ENCODE measurements at places on chromosomes 7 and 10.

- DNase-seq = no peak
These were observed 133.2 kb upstream of the IGFBP3 start for GRCh38 chr7:46054272-46054671.

GRCh38 chr7:151895008-151895630 is 18.2 kb upstream of the PRKAG2 start:
- DNase-seq = no peak

GRCh38 chr7:26156451-26157420 is 4.7 kb downstream of the NFE2L3 start:
- no peak for DNase-seq

DNA sequence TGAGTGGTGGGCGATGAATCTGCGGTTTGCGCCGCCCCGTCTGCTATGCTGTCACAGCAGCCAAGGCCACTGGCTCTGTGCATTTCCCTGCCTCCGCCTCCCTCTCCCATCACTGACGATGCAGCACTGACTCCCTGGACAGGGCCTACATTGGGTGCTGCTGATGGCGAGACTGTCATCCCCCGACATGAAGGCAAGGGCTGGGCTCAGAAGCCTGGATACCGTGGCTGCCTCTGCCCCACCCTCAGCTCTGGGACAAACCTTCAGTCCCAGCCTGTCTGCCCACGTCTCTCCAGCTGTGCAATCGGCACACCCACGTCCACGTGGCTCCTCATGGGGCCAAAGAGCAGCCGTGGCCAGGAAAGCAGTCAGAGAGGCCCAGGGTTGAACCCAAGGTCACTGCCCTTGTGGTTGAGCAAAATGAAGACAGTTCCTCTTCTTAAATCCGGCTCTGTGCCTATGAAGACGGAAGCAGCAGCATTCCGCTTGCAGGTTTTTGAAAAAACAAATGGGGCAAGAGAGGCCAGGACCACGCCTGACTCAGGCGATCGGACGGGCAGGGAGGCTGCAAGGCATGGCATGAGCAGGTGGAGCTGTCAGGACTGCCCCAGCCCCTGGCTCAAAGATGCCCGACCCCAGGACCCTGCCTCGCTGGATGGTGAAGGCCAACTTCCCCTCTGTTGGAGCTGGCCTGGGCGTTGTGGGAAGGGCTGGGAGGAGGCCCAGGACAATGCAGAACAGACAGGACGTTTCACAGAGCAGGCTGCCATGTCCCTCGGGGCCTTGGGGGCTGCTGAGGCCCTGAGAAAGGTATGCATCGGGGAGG is 517.5 kb downstream of the DNAJB6 start:
- no peak for DNase-seq

DNA sequence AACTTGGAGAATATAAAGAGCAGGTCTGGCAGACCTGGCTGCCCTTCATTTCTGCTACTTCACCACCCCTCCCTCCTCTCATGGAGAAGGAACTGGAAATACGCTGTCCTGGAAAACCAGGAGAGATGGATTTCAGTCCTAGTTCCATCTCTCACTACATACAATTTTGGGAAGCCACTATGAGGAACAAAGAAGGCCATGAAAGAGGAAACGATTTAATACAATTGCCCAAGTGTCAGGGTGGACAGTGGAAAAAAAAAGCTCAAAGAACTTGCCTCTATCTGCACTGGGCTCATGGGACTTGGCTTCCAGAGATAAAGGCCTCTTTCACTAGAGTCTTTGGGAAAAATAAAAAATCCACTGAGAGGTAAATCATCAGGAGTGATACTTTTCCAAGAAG is 561.7 kb downstream of the KCNMA1 start:
- no peak for DNase-seq

- DNase-seq = no peak
These were observed 92.3 kb downstream of the CTNNA3 start for GRCh38 chr10:67603701-67604100.

DNA sequence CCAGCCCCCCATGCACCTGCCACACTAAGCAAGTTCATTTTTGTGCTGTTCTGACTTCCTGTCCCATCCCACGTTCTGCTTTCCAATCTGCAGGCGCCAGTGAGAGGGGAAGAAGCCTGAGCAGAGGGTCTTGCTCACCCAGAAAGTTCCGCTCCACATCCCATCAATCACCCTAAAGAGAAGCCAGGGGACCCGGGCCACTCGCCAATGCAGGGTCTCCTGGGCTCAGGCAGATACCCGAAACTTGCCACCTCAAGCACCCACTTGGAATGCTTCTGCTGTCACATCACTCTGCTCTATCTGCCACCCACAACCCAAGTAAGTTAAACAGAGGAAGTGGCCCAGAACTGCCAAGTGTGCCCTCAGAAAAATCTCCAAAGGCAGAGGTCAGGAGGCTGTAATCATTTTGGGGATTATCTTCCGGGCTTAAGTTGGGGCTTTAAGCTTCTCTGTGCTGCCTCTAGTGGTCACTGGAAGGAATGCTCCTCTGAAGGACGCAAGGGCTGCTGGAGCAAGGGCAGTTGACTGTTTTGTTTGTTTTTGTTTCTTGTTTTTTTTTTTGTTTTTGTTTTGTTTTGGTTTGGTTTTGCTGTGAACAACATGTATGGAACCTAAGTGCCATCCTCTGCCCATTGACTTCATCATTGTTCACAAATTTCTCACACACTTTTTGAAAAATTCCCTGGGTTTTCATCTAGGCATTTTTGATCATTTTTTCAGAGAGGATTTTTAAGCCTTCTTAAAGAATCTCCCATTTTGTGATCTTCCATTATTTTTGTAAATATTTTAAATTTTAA is 25.5 kb downstream of the PRR15 start:
- peak; percentile 71 for DNase-seq

DNA sequence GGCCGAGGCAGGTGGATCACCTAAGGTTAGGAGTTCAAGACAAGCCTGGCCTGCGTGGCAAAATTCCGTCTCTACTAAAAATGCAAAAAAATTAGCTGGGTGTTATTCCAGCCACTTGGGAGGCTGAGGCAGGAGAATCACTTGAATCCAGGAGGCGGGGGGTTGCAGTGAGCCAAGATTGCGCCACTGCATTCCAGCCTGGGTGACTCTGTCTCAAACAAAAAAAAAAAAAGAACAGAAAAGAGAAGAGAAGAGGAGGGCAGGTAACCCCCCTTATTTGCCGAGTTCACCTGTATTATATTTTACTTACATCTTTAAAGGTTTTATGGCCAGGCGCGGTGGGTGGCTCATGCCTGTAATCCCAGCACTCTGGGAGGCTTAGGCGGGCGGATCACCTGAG is 91.7 kb downstream of the RNF216 start:
- DNase-seq = no peak

DNA sequence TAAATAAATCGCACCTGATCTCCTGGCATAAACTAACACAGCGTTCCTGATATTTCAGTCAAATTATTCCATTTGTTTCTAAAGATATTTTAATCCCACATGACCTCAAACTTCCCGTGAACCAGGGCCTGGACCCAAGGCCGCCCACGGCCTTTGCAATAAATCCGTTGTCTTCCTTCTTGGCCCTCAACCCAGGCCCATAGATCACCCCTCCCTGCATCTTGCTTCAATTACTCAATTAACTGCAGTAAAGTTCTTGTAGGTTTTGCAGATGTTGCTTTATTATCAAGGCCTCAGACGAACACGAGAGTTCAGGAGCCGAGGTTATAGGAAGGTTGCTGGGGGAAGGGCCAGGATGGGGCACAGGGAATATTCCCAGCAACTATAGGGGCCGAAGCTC is 249.4 kb downstream of the RAB11FIP2 start:
- no peak for DNase-seq

- DNase-seq = no peak
These were observed 132.2 kb upstream of the YAE1 start for GRCh38 chr7:39434012-39434411.

DNA sequence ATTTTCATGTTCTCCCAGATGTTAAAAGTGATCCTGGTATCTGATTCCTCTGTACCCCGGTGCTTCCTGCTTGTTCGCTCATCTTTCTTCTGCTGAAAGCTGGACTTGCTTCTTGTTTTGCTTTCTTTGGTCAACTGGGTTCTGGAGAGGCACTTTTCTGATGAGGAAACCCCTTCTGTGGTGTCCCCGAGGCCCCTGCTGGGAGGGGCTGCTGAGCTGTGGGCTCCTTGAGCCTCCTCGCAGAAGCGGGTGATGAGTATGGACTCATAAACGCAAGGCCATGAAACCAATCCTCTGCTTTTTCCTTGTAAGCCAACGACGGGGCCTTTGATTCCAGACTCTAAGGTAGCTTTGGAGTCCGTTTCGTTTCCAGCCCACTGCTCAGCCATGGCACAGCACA is 7.8 kb downstream of the WIPI2 start:
- no peak for DNase-seq

DNA sequence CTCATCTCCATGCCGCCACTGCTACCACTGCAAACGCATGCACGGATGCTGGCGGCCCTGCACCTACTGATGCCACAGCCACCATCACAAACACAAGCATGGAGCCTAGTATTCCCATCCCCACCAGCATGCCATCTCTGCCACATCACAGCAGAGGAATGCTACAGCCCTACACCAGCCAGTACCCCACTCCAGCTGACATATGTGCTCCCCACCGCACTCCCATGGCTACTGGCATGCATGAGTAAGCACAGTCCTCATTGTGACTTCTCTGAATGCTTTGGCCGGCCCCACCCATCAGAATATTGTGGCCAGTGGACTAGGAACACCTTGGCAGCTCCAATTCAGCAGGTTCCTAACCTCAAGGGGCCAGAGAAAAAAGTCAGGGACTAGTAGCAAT is 705.5 kb downstream of the POM121L12 start:
- DNase-seq = no peak

- DNase-seq = no peak
These were observed 12.3 kb downstream of the DDIT4 start for GRCh38 chr10:72285972-72286521.

DNA sequence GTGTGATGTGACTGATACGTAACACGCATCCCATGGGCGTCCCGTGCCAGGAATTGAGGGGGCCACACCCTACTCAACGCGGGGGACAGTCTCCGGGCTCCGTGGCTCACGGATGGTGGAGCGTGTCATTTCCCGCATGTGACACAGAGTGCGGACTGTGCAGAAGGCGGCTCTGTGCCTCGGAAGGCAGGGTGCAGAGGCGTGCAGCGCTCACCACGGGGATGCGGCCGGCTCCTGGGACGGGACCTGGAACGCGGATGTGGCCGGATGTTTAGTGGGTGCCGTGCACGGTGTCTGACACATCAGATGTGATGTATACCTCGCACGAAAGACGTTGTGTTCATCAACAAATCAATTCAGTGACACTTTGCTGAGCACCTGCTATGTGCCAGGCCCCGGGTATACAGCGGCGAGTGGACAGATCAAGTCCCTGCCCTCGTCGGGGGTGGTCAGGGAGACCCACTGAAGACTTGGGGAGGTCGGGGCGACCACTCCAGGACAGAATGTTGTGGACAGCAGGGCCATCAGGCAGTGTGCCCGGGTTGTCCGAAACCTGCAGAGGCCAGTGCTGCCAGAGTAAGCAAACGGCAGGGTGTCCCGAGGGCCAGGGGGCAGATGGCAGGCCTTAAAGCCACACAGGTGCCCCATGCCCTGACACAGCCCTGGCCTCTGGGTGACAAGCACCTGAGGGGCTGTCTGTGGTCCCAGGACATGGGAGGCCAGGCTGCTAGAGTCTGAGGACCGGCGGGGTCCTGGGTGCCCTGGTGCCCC is 38.1 kb downstream of the MICALL2 start:
- DNase-seq = no peak

DNA sequence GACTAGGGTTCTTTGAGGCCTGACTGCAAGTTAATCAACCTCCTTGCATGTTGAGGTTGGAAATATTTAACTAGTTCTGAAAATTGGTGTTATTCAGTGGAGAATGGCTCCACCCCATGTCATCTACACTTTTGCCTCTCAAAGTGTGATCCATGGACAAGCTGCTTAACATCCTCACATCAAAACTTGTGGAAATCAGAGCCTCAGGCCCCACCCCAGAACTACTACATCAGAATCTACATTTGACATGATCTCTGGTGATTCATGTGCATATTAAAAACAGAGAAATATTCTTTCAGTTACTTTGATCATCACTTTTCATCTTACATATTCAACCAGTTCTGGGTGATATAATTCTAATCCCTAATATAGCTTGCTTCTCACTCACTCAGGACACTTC is 632.9 kb downstream of the ARL4A start:
- DNase-seq = no peak

GRCh38 chr10:78947226-78947625 is 121.5 kb upstream of the ZMIZ1 start:
- DNase-seq = no peak

GRCh38 chr10:106825576-106826364 is 338.7 kb downstream of the SORCS1 start:
- no peak for DNase-seq

DNA sequence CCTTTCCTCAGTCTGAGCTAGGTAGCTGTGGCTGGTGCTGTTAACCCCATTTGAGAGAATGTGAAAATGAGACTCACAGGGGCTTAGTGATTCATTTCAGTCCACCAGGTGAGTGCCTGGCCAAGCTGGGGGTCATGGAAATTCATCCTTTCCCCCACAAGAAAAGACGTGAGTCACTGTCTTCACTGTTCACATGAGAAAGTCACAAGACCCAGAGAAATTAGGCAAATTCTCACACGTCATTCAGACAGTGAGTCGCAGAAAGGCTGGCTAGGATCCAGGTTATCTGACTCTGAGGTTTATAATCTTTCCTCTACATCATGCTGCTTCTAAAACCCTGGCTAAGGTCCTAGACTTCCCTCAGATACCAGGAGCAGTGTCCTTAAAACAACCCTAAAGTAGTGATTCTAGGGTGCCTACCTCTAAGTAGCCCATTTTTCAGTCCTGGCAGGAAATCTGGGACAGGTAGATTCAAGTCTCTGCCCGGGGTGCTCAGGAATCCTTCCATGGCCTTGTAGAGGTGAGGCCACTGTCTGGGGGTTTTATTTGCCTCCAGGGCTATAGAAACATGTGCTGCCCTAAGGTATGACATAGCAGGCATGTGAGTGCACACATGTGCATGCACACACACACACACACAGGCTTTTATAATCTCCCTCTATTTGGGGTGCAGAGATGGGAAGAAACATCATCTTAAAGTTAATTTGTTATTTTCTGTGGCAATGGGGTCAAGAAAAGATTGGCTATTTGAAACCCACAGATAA is 427.9 kb upstream of the CELF2 start:
- DNase-seq = peak; percentile 65

DNA sequence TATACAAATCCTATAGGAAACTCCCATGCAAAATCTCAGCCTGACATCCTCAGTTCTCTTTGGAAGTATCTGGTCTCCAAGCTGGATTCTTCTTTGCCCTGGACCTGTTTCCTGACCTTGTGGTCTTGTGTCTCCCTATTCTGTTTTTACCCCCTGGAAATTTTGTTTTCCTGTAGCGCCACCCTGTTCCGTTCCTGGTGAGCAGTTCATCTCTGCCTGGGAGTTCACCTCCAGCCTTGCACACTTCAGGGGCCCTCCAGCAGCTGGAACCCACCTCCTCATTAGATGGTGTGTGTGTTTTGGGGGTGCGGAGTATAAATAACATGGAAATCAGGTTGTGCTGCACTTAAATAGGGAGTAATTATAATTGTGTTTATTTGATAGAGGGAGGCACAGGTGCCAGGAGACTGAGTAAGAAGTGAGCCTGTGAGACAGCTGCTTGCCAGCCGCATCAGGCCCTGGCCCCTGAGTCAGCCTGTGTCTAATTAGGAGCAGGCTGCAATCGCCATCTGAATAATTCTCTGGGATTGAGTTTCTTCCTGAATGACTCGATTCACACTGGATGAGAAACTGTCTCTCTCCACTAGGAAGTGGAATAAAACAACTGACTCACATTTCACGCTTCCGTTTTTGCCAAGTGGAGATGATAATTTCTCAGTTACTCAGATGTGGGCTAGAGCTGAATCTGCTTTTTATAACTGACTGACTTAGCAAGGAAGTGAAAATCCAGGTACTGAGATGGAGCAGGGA is 69.4 kb upstream of the HECTD2 start:
- DNase-seq = no peak

GRCh38 chr7:111942450-111943081 is 263.6 kb downstream of the DOCK4 start:
- DNase-seq = no peak

Data from erythroblast (primary cell).